RWPE2 (cell line): ENCODE measurements at places on chromosomes 2 and 18.

DNA sequence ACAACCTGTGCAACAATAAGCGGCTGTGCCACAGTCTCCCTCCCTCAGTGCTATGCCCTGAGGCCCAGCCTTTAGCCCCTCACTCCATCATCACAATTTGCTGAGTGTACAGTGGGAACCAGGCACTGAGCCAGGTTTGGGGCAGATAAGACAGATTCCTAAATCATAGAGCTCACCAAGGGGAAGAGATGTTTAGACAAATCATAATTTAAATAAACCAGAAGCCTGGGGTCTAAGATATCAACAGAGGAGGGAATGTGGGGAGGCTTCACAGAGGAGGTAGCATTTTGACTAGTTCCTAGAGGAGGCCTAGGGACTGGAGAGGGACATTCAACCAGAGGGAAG is 139.3 kb upstream of the EPAS1 start:
- no peak for DNase-seq

DNA sequence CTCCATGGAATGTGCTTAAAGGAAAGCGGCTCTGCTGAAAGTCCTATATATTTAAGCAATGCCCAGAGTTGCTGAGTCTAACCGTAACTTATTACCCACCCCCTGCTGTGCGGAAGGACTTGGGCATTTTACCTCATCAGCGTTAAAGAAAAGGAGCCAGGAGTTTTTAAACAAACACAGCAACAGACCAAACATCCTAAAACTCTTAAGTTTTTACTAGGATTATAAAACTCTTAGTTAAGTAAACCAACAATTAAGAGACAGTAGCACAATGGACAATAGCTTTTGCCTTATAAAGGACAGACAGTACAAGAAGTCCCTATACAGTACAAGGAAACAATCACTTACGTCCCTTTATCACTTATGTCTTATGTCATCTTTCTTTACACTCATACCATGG is 90.2 kb downstream of the ZNF521 start:
- DNase-seq: no peak

GRCh38 chr18:3192286-3192685 is 27.5 kb downstream of the MYOM1 start:
- no peak for DNase-seq

GRCh38 chr2:142868229-142868762 is 9.2 kb upstream of the KYNU start:
- peak; percentile 75 for DNase-seq

- no peak for DNase-seq
Observed at GRCh38 chr18:12154361-12154760, 60.7 kb downstream of the ANKRD62 start.

- no peak for DNase-seq
Observed at GRCh38 chr18:60146220-60146960, 226.2 kb downstream of the MC4R start.

DNA sequence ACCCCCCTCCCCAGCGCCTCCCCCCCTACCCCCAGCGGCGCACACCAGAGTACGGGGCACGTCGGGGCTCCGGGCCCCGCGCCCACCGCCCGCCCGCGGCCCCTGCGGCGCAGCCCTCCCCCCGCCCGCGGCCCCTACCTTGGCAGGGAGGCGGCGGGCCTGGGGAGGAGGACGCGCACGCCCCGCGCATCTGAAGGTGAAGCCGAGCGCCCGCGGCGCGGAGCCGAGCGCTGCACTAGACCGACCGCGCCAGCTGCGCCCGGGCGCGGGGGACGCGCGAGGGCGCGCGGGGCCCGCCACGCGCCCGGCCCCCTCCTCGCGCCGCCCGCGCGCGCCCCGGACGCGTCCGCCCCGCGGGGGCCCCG is at the start of gene ZNF516:
Gene ZNF516, minus strand, starts transcription at position 237 of the 365 bp plus-strand sequence. CDS start 52,188 bp downstream, outside the sequence.
- no peak for DNase-seq

- no peak for DNase-seq
Observed at GRCh38 chr2:20359096-20359495, 8.5 kb upstream of the PUM2 start.

DNA sequence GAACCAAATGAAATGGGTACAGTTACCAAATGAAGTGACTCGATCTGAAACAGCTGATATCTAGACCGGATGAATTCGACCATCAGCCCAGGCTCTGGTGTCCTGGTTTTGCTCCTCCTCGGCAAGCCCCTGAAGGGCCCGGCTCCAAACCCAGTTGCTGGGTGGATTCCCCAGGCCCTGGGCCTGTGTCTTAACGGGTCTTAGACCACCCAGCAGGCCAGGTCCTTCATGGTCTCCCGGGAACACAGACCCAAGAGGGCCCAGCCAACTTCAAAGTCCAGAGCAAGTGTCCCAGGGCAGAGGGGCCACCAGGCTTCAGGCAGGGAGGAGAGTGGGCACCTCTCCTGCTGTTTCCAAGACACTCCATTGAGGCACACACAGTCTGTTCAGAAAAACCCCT is 26.7 kb upstream of the NMUR1 start:
- DNase-seq: no peak

DNA sequence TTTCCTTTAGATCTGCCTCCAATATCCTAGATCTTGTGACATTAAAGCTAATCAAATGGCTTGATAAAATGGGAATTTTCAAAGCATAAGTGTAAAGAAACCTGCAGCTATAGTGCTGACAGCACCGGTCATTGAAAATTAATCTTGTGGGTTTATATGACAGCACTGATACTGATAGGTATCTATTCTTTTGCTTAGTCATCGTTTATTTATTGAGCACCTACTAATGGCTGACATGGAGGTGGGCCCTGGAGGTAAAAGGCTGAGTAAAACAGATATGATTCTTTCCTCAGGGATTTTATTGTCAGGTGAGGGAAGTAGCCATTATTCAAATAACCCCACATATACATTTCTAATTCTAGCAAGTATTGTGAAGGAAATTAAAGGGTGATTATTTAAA is 282.5 kb downstream of the LRRTM1 start:
- DNase-seq: no peak

GRCh38 chr2:217125014-217125413 is 265.1 kb upstream of the TNP1 start:
- no peak for DNase-seq

DNA sequence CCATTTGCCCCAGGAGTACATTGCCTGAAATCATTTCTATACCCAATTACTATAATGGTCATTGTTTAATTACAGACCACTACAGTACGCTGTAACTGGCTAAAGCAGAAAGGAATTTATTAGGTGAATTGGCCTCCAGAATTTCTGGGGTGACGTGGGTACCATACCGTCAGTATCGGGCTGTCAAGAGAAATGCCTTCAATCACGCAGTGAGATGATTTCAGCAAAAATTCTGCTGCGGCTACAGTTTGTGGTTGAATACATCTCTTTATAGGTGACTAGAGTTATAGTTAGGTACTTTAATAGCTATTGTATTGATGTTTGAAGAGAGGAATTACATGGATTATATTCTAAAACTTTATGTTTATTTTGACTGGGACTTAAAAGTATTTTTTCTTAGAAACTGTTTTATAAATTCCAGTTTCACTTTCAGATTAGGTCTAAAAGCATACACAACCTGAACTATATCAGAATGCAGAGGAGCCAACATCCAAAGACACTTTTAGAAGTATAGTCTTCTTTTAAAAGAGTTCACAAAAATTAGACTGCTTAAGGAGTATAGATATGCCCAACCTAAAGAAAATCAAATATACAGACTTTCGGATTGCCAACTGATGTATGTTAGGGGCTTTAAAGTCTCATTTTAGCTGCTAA is 128.4 kb downstream of the TTC27 start:
- no peak for DNase-seq

- DNase-seq: no peak
Observed at GRCh38 chr18:2919600-2919999, 72.8 kb downstream of the EMILIN2 start.

DNA sequence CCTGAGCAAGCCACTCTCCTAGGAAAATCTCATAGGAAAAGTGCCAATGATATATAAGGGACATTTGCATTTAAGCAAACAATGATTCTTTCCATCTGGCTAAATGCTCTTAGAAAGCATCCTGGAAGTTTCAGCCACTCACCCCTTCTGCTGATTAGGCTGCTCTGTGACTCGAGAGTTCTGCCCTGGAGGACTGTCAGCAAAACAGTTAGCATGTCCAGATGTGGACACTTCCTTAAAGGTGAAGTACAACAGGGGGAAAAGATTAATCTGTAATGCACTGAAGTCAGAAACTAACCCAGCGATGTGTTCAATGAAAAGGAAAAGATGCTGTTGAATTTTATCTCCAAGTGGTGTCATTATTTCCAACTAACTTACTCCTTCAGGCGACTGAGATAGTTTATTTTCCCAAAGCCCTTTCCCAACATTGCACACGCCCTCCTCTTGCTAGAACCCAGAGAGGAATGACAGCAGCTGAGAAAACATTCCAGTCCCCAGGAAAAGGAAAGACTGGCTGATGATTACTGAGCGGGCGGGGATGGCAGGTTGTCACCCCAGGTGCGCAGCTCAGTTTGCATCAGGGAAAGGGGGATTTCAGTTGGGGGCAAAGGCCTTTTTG is 214.0 kb downstream of the SS18 start:
- no peak for DNase-seq

GRCh38 chr18:79572093-79572780 is 107.4 kb upstream of the CTDP1 start:
- no peak for DNase-seq
